Activated naive CD8-positive, alpha-beta T cell treated with anti-CD3 and anti-CD28 coated beads for 36 hours (primary cell): ENCODE measurements at places on chromosomes 16 and 17.

DNA sequence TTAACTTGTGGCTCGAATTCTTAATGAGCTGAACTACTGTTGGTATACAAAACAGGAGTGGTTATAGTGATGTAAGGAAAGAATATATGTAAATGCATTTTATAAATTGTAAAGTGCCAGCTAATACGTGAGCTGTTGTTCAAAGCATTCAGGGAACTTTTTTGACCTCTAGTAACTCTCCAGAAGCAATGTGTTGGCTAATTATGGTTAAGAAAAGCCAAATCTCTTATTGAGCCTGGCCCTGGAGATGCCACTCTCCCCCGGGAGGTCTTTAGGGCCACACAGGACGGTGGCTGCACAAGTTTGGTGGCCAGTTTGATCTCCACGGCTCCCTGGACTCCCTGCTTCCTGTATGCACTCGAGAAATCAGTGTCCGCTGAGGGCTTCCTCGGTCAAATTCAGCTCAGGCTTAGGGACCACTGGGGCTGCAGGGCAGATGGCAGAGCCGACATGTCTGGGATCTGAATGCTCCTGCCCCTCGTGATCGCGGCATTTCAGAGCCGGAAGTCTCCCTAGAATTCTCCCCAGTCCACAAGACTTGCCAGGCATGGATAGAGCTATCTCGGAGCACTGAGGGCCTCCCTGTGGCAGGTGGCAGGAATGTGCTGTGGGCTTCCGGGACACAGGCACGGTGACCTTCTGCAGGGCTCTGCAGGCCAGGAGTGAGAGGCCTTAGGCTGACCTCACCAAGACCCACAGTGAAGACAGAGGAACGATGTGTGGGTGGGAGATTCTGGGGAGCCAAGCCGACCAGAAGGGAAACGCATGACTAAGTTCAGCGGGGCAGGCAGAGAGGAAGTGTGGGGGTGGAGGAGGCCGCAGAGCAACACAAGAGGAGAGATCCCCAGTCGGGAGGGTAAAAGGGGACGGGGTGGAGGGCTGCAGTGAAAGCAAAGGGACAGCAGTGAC lies 18.6 kb upstream of the PITPNM3 start:
- peak overlapping the region; percentile 18 for H3K4me3 ChIP-seq
- H3K36me3 ChIP-seq, result peaks cover 19% of the 10 kb centered on the region
- H3K27me3 ChIP-seq, result no peaks in the 10 kb centered on the region
- peaks cover 21% of the 10 kb centered on the region for H3K4me1 ChIP-seq
- H3K27ac ChIP-seq, result peak overlapping the region; percentile 47

DNA sequence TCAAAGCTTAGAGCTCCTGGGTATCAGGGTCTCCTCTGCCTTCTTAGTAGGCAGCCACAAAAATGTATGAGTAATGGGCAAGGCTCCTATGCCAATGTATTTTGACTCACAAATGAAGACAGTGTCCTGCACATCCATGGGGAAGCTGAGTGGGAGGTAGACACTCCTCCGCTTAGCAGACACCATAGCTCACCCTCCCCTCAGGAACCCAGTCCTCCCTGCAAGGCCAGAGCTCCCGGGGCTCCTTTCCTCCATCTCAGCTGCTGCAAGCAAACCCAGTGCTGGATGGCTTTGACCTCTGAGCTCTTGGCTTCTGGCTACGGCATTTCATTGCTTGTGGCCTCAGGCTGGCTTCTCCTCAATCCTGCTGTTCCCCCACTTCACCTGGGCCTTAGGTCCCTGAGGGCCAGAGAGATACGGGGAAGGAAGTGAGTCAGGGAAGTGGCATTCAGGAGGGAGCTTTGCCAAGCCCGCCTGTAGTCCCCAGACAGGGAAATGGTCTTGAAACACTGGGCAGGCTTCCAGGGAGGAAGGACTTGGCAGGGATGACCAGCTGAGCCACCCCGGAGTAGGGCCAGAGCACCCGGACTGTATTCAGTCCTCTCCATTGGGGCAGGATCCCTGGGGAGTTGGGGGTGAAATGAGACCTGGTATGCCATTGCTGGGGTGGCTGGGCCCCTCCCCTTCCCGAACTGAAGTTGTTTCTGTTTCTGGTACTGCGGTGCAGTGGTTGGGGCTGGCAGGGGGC lies 4.5 kb downstream of the ABCC3 start:
- no peak for DNase-seq
- H3K4me1 ChIP-seq, result no peaks in the 10 kb centered on the region
- H3K27ac ChIP-seq, result no peak overlapping the region
- peaks cover 38% of the 10 kb centered on the region for H3K27me3 ChIP-seq

DNA sequence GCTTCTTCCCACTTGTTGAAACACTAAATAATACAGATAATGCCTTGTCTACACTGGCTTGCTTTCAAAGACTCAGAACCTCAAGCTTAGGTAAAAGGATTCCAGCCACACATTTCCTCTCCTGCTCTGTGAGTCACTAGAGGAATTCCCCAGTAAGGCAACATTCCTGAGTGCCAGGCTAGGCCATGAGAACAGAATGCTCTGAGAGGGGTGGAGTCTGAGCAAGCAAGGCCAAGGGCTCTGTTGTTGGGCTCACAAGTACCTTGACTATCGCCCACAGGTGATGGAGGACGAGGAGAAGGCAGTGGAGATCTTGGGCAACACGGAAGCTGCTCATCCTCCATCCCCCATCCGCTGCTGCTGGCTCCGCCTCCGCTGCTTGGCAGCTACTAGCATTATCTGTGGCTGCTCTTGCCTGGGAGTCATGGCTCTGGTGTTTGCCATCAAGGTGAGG lies 6.7 kb upstream of the PHKG2 start:
- H3K27me3 ChIP-seq, result no peaks in the 10 kb centered on the region
- no peak overlapping the region for H3K27ac ChIP-seq
- no peak for DNase-seq
- H3K36me3 ChIP-seq, result peaks cover 28% of the 10 kb centered on the region
- peaks cover 12% of the 10 kb centered on the region for H3K4me1 ChIP-seq

GRCh38 chr16:78796221-78796866 lies 696.9 kb downstream of the WWOX start:
- peak; percentile 8 for DNase-seq
- no peak overlapping the region for H3K4me3 ChIP-seq
- no peaks in the 10 kb centered on the region for H3K27me3 ChIP-seq
- no peaks in the 10 kb centered on the region for H3K4me1 ChIP-seq
- H3K27ac ChIP-seq, result no peak overlapping the region

GRCh38 chr17:74715144-74715543 lies 2.4 kb upstream of the CD300LF start:
- peaks cover 2% of the 10 kb centered on the region for H3K4me1 ChIP-seq
- H3K27ac ChIP-seq, result no peak overlapping the region
- DNase-seq, result no peak
- no peak overlapping the region for H3K4me3 ChIP-seq

- no peak for DNase-seq
- peaks cover 10% of the 10 kb centered on the region for H3K27me3 ChIP-seq
Measured at GRCh38 chr17:29048440-29049368, 5.8 kb downstream of the PIPOX start.
